Stimulated activated CD8-positive, alpha-beta memory T cell treated with anti-CD3 and anti-CD28 coated beads, Interleukin-4, amount 100 ng/mL, for 4 hours (primary cell): ENCODE measurements at places on chromosomes 3 and 15.

GRCh38 chr15:95684126-95684525 lies 646.4 kb upstream of the NR2F2 start:
- no peak for DNase-seq

GRCh38 chr15:65194826-65195547 lies 9.8 kb upstream of the CLPX start:
- no peak for DNase-seq

DNA sequence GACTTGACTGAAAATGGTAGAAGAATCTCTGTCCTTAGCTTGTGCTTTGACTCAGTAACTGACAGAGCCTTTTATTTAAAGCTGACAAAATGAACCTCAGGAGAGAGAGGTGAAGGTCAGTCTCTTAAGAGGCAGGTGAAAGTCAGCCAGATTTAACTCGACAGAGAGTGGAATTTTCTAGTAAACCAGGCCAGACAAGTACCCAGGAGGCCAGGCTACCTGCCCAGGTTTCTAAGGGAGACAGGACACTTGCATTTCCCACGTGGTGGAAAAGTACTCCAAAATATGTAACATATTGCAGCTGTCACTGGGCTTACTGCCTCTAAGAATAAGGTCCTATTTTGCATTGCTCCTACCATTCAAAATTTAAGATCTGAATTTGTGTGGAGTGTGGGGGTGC lies 167.9 kb downstream of the FMN1 start:
- DNase-seq = no peak

- no peak for DNase-seq
These were observed 11.3 kb upstream of the XYLB start for GRCh38 chr3:38335263-38335662.

- no peak for DNase-seq
These were observed 81.4 kb upstream of the CRBN start for GRCh38 chr3:3260870-3261269.

GRCh38 chr3:17183951-17184550 lies 299.3 kb downstream of the PLCL2 start:
- no peak for DNase-seq
